Brain microvascular endothelial cell (primary cell): ENCODE measurements at places on chromosomes 6 and 20.

GRCh38 chr6:164109770-164110140 is 695.2 kb downstream of the QKI start:
- no peak for DNase-seq

DNA sequence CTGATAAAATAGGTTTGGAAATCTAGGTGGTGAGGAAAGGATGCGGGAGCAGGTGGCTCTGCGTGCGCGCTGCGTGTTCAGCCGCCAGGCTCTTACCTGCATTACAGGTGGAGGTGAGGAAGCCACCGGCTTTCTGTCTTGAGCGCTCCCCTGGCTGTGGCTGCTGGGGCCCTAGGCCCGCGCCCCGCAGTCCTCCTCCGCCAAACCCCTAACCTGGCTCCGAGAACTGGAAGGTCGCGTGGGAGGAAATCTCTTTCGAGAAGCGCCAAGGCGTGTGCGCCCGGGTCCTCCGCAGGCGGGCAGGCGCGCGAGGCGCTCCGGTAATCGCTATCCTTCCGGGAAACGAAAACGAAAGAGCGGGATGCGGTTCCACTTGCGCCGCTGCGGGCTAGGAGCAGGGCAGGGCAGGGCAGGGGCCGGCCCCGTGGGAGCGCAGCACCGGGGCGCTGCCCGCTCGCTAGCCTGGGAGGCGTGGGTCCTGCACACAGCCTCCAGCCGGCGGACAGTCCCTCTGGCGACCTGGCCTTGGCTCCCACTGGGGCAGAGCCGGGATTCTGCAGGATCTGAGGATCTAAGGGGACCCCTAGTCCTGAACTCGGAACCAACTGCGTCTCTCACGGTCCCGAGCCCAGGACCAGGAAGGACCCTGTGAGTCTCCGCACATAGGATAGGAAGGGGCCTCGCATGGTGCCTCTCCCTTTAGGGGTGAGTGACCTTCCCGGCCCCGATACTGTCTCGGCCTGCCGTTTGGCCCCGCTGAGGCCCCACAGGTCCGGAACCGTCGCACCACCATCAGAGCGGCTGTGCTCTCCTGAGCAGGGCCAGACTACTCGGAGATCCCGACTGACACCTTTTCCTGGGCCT is at the start of gene ETV7:
Gene ETV7, minus strand, starts transcription at position 230 of the 864 bp plus-strand sequence. Its CDS starts 128 bp downstream, at position 102.
- no peak for DNase-seq

DNA sequence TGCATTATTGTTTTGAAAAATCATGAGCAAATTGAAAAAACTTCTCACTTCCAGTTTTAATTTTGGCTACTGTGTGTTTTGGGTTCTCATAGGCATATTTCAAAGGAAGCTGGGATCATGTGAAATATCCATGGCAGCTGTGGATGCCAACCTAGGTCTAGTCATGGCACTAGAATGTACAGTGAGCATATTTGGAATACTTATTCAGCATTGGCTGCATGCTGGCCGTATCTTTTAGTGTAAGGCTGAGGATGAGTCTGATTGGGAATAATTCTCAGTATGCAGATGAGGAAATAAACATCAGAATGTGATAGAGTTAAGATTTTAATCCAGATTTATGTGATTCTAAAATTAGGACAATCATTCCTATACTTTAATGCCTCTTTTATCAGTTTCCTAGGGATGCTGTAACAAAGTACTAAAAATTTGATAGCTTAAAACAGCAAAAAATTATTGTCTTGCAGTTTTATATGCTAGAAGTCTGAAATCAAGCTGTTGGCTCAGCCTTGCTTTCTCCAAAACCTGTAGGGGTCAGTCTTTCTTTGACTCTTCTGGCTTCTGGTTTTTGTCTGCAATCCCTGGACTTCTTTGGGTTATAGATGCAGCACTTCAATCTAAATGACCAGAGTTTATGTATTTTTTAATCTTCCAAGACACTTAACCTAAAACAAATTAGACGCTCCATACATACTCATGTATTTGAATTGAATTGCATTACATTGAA is 37.7 kb upstream of the DEFB112 start:
- peak; percentile 44 for DNase-seq

GRCh38 chr6:5379647-5380242 is 118.4 kb downstream of the FARS2 start:
- DNase-seq: peak; percentile 3

DNA sequence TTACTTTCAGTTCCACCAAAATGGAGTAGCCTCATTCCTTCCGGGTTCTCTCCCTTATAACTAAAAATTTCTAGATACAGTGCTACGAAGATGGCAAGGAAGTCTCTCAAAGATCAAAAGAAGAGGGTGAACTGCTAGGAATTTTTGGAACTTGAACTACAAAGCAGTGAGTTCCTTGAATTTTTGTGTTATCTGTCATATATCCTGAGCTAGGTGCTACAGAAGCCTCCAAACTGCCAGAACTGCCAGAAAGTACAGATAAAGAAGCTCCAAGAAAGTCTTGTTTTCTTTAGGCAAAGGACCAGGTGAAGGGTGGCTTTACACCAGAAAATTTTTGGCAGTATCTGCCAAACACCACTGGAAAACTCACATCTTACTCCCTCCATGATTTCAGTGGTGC is 218.8 kb upstream of the FLRT3 start:
- DNase-seq: no peak

GRCh38 chr6:84013931-84014330 is 19.6 kb upstream of the MRAP2 start:
- DNase-seq: no peak

DNA sequence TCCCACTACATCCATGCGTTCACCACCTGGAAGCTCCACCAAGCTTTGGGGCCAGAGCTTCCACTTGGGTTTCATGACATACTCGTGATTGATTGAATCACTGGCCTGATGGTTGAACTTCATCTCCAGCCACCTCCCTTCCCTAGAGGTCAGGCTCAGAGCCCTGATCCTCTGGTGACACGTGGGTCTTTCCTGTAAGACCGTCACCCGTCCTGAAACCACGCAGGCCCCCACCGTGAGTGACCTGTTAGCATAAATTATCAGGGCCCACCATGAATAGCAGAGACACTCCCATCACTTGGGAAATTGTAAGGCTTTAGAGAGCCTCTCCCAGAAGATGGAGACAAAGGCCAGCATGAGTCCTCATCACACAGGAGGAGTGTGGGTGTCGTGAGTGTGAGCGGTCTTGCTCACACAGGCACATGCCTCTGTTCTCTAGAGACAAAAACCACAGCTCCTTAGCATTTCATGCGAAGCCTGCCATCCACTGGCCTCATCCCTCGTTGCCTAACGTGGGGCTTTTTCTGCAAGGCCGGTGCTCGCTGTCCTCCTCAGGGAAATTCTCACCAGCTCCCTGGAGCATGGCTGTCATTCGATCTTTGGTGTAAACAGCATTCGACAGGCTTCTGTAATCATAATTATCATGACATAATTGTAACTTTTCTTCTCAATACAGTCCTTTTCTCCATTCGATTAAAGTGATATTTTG is 65.1 kb upstream of the DUSP22 start:
- peak; percentile 8 for DNase-seq

- no peak for DNase-seq
Observed at GRCh38 chr20:35837577-35838195, 65.9 kb downstream of the PHF20 start.

GRCh38 chr20:38090061-38090460 is 56.5 kb downstream of the RPRD1B start:
- DNase-seq: no peak

- DNase-seq: peak; percentile 34
Observed at GRCh38 chr20:50191065-50191543, 474 bp downstream of the CEBPB start.

DNA sequence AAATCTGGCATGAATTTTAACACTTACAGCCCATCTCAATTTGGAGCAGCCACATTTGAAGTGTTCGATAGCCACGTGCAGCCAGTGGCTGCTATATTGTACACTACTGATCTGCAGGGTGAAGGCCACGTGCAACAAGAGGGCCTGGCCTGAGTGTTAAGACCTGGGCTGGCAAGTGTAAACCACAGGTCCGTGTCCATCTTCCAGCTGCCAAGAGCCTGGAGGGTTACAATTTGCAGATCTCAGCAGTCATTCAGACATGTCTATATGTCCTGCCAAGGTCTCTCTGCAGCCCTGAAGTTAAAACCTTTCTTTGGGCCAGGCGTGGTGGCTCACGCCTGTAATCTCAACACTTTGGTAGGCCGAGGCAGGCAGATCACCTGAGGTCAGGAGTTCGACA is 14.1 kb downstream of the SGK2 start:
- no peak for DNase-seq

DNA sequence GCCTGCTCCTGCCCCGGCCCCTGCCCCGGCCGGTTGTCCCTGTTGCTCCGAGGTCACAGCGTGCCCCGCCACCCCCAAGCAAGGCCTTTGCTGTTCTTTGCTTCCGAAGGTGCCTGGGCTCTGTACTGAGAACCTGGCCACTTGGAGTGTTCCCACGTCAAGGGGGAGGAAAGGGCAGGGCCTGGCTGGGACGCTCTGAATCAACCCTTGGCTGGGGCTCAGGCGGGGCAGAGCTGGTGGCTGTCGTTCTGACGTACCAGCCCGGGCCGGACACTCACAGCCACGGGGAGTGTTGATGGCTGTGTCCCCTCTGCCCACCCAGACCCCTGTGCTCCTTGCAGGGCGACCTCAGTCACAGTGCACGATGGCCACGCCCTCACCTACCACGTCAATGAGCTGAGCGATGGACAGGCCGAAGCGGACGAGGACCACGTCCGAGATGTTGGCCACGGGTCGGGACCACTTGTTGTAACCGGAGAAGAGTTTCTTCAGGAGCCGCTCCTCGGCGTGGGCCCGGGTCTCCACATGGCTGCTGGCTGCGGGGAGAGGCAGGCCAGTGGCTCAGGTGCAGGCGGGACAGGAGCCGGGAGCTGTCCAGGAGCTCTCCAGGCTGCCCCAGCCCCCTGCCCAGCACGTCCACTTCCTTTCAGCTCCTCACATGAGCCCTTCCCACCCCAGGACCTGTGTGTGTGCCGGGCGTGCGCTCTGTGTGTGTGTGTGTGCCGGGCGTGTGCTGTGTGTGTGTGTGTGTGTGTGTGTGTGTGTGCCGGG is 1.8 kb downstream of the CHRNA4 start:
- no peak for DNase-seq

GRCh38 chr6:141267420-141267819 is 865.3 kb upstream of the GJE1 start:
- DNase-seq: no peak

- peak; percentile 43 for DNase-seq
Observed at GRCh38 chr6:51292659-51293058, 474.0 kb downstream of the TFAP2B start.

DNA sequence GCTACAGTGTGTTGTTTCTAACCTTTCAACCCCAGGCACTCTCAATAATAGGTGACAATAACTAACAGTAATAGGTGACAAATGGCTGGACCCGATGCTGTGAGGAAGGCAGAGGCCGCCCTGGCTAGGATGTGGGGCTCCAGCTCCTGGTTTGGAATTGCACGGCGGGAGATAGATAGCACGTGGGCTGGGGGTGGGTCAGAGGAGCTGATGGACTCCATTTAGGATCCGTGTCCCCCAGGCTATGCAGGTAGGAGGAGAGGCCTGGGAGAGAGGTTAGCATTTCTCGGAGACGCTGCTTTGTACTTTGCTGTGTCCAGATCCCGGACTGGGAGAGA is 61.4 kb downstream of the EZR start:
- no peak for DNase-seq

DNA sequence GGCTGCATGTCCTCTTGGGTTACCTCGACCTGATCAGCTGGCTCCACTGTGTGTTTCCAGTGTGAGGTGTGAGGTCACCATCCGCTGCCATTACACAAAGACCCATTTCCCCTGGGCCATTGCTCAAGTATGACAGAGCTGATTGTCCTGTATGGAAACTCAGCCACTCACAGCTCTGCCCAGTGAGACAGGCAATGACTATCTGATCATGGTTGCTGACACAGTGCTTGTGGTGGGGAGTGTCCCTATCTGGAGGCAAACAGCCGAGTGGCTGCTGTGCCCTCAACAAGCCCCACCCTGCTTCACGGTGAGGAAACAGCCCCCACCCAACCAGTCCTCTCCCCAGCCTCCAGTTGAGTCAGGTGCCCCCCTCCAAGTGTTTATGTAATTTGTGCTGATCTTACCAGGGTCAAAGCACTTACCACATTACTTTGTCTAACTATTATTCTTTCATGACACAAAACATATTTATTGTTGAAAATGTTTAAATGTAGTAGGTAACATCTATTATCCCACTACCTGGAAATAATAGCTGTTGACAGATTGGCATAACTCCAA is 11.7 kb upstream of the MAPK13 start:
- no peak for DNase-seq

DNA sequence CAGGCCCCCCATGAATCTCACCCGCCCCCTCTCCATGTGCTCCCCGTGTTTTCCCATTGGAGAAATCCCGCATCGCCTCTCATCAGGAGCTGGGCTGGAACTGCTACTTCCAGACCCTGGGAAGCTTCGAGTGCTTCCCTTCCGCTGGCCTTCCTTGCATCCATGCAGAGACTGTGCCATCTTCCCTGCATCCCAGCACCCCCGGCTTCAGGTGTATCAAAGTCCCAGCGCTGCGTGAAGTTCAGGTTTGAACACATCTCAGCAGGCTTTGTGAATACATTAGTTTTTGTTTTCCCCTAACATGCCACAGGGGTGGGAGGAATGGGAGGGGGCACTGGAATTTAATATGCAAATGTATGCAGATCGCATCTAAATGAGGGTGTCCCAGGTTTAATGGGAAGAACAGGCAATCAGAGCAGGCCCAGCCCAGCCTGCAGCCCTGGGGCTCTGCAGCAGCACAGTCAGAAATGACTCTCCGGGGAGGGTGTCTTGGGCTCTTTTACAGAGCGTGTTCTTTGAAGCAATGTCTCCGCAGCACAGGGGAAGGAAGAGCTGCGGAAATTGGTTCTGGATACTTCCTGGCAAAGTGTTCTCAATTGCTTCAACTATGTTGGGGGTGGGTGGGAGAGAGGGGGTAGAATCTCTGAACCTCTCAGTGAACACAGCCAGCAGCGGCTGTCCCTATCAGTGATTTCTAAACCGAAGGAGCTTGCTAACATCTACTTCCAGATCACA is 8.3 kb upstream of the MMP9 start:
- no peak for DNase-seq

GRCh38 chr20:43900121-43900466 is 14.6 kb upstream of the TOX2 start:
- no peak for DNase-seq

DNA sequence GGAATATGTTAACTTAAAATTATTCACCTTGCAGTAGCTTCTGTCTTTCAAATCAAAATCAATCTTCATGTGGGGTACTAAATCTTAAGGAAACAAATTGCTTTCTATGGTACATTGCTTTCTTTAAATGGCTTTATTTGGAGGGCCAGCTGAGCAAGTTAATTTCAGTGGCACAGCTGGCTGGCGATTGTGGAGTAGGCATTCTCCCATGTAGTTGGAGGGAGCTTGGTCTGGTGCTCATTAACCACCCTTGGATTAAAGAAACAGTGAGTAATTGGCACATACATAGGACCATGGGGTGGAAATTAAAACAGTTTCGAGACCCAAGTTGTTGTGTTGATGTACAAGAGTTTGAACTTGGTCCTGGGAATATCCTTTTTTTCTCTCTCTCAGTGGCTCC is 201.3 kb upstream of the CHD6 start:
- no peak for DNase-seq
